ENCODE measurements at places on chromosomes 3 and 15. TPM values are rescaled to one million over a fixed set of nuclear protein-coding genes. Genes with fewer than 3 reads are reported as not detected.

C3orf52 gene
- total RNA-seq, result 2.5 TPM

ZNF620 gene
- total RNA-seq, result 0.83 TPM

CYP19A1 gene
- total RNA-seq, result 0.72 TPM

CADPS gene
- total RNA-seq, result 0.17 TPM

CDHR4 gene
- 0.07 TPM for total RNA-seq
